ENCODE measurements at places on chromosomes 16 and 17.

GRCh38 chr17:82094931-82095776 lies 2.9 kb downstream of the FASN start:
- DNase-seq, result no peak

GRCh38 chr17:60641810-60642220 lies 35.8 kb upstream of the BCAS3 start:
- DNase-seq, result no peak

- DNase-seq, result no peak
Measured at GRCh38 chr17:67834634-67835033, 9.3 kb downstream of the BPTF start.

GRCh38 chr16:4495766-4496165 lies 19.6 kb downstream of the HMOX2 start:
- no peak for DNase-seq

DNA sequence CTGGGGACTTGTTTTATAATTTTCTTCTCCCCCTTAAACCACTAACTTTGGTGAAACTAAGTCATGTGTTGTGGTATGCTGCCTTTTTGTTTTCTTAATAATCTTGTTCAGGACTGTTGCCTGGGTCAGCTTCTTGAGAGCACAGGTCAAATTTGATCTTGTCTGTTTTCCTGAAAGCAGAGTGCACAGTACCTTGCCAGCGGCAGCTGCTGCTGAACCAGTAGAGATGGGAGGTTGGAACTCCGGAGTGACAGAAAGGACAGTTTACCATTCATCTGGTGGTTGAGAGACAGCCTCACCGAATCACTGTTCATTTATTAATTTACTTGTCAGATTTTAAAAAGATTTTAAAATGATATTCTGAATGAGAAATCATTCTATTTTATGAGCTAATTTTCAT lies 125.0 kb downstream of the PHKB start:
- no peak for DNase-seq

- DNase-seq, result no peak
Measured at GRCh38 chr17:20073055-20073979, 64.2 kb downstream of the SPECC1 start.

DNA sequence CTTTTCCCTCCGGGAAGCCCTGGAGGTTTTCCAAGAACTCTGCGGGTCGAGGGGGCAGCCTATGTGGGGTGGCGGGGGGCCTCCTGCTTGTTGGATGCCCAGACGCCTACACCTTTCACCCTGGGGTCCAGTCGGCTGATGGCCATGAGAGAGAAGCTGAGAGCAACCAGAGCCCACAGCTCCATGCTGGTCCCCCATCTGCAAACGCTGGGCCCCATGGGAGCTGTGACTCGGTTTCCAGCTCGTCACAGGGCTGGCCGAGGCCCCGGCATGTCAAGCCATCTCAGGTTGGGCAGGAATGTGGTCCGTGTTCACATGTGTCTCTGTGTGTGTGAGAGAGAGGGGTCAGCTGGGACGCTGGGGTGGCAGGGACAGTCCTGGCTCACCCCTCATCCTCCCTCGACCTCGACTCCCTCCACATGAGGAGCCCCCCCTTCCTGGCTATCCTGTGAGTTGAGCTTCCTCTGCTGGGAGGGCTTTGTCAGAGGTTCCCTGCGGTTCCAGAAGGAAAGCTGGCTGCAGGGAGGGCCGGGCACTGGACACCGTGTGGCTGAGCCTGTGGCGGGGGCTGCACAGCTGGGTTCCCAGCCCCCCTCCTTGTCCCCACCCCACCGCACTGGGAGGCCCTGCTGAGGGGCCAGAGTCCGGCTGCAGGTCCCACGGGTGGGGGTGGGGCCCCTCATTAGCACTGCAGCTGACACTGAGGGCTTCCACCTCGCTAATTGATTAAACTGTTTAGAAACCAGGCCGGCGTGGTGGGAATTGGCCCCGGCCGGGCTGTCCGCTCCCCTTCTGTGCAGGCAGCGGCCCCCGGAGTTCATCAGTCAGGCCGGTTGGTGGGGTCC lies 19.1 kb downstream of the METRNL start:
- DNase-seq, result no peak

DNA sequence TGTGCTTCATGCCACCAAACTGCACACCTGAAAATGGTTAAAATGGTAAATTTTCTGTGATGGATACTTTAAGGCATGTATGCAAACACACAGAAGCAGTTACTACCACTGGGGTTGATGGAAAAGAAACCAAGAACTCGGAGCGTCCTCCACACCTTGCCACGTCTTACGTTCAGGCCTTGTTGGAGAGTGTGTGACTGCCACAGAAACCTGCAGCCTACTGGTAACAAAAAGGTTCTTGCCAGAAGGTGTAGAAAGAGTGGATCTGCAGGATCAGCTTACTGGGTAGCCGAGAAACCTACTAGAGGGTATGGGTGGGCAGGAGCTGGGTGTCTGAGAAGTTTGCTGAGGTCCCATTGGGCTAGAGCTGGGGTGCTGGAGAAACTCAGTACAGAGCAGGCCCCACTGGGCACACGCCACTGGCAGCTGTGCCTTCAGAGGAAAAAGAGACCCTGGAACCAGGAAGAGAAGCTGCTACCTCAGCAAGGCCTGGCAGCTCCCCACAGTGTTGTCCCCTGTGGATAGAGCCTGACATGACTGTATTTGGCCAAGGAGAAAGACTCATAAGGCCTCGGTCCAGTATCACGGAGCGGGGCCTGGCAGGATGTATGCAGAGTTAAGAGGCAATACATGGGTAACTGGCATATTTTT lies 204.6 kb downstream of the SEC14L1 start:
- DNase-seq, result no peak

DNA sequence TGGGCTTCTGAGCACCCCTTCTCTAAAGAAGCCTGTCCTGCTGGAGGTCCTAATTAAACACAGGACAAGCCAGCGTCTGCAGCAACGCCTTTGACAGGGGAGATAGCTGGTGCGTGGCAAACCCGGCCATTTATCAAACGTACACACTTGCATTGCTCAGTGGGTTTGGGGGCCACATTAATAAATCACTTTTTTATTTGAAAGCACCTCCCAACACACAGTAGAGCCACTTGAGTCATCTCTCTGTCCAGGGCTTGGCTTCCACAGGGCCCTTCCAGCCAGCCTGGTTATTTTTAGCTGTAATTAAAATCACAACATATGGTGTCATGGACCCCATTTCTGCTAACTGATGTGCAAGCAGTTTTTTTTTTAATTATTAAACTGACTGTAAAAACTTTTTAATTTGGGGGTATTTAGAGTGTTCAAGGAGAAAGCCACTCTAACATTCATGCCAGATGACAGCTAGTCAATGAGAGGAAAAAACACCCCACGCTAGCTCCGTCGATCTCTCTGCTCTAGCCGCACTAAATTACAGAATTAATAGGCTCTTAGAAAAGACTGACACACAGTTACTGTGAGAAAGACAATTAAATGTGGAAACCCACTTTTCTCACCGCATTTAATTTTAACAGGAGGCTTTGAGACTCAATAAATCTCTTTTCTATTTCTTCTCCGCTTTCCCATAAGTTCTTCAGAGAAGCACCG lies 201.0 kb upstream of the WSCD1 start:
- DNase-seq, result no peak

Measured in activated CD4-positive, alpha-beta T cell treated with anti-CD3 and anti-CD28 coated beads for 24 hours (primary cell).